Activated naive CD8-positive, alpha-beta T cell treated with anti-CD3 and anti-CD28 coated beads, Interleukin-2, amount 10 ng/mL, durations not matched to agents 7 days and 5 days (primary cell): ENCODE measurements at places on chromosomes 13 and 19. TPM values are rescaled to one million over a fixed set of nuclear protein-coding genes. Genes with fewer than 3 reads are reported as not detected.
A peak's percentile ranks its signal among the peaks of the same experiment; 100 is the strongest.

DNA sequence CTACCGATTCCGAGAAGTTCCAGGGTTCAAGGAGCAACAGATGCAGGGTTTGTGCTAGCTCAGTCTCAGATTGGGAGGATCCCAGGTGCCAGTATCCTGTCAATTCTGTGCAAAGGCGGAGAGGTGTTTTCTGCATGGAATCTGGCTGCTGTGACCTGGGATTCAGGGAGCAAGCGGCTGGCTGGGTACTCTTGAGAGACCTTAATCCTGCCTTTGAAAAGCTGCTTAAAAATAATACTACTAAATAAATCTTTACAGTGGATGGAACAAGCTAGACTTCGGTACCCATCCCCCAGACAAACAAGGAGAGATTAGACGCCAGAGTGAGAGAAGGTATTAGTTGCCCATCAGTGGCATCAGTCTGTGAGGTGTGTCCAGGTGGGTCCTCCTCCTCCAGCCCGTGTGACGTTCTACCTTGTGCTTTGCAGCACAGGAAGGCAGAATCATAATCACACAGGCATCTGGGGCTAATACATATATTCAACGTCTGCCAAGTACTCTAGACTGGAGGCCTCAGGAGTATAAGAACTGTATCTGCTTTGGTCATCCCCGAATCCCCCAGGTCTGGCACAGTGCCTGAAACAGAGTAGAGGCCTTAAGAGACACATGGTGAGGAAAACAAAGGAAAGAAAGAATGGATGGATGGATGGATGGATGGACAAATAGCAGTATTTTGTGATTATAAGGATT, 230.6 kb downstream of the ZNF536 start:
- no peak for DNase-seq

- DNase-seq, result peak; percentile 40
Observed at GRCh38 chr13:109610517-109610916, 175.9 kb downstream of the IRS2 start.

DNA sequence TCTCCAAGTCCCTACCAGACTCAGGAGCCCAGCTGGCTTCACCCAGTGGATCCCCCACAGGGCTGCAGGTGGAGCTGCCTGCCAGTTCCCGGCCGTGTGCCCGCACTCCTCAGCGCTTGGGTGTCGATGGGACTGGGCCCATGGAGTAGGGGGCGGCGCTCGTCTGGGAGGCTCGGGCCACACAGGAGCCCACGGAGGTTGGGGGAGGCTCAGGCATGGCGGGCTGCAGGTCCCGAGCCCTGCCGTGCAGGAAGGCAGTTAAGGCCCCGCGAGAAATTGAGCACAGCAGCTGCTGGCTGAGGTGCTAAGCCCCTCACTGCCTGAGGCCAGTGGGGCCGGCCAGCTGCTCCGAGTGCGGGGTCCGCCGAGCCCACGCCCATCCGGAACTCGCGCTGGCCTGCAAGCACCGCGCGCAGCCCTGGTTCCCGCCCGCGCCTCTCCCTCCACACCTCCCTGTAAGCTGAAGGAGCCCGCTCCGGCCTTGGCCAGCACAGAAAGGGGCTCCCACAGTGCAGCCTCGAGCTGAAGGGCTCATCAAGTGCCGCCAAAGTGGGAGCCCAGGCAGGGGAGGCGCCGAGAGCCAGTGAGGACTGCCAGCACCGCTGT, 1771.1 kb downstream of the OLFM4 start:
- no peak for DNase-seq

GRCh38 chr13:72180253-72180952, 313.4 kb upstream of the DACH1 start:
- no peak for DNase-seq

DNA sequence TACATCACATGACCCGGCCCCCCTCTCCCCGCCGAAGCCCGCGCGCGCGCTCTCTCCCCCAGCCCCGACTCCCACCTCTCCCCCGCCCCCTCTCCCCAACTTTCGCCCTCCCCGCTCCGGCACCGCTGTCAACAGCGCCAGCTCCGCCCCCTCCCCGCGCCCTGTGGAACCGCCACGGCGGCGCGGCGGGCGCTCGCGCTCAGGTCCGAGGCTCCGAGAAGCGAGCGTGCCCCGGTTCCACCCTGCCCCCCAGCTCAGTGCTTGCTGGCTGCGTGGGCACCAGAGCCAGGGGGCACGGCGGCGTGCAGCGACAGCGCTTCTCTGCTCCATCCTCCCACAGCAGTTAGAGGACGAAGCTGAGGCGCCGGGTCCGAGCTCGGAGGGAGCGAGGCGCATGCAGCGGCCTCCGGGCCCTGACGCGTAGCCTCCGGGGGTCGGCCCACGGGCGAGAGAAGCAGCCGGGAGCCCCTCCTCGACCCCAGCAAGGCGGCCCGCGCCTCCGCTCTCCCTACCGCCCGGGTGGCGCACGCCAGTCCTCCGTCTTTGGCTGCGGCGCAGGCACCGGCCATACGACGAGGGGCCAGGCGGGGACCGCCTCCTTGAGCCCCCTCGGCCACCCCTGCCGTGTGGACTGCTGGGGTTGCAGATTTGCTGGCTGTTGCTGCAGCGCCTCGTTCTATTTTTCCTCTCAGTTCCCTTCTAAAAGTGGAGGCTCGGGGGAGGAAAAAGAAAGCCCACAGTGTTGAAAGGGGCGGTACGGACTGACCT, 109.5 kb downstream of the KCNRG start:
- DNase-seq, result peak; percentile 90

- no peak for DNase-seq
Observed at GRCh38 chr13:76683854-76684253, 202.4 kb downstream of the KCTD12 start.

DNA sequence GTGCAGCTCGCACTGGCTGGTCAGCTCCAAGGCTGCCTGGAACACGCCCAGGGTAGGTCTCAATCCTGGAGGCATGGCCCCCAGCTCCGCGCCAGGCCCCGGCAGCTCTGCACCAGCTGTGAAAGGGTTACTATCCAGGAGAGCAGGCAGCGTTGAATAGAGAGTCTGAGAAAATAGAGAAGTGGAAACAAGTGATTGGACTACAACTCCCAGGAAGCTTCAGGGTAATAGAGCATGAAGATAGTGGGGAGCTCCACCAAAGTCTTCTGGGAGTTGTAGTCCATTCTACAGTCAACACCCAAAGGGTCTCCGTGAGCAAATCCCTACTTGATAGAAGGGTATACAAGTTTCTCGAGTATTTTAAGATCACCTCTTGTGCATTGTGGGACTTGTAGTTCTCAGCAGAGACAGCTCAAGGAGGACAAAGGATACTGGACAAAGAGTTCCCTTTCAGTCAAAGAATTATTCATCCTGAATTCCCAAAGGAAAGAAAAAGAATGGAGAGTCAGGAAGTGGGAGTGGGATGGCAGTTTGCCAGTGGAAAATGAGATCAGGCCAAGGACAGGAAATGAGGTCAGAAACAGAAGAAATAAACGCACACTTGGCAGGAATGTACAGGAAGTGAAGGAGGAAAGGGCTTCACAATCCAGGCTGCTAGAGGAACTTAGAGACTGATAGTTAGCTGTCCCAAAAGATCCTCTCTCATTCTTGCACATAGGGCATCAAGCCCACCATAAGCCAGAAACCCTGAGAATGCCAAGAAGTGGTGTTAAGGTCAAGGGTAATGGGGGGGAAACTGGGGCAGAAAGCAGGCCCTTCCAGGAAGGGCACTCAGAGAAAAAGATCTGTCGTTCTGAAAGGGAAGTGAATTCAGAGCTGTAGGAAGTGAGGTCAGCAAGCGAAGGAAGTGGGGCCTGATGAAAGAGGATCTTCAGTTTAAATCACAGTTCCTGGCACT, 5.5 kb upstream of the MAMSTR start:
- DNase-seq, result no peak

DNA sequence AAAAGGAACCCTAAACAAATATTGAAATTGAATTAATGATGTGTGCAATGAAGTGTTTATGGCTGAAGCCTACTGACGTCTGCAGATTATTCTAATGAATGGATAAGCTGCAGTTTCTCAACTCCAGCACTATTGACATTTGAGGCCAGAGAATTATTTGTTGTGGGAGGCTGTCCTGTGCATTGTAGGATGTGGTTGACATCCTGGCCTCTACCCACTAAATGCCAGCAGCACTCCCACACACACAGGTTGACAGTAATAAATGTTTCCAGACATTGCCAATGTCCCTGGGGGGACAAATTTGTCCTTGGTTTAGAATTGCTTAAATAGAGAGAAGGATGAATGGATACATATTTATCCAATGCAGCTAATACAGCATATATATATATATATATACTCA, 19.2 kb upstream of the MYH14 start:
- no peak for DNase-seq

- no peak for DNase-seq
Observed at GRCh38 chr13:93951108-93951507, 528.4 kb downstream of the DCT start.

- no peak for DNase-seq
Observed at GRCh38 chr19:5891572-5891937, 12.0 kb downstream of the NDUFA11 start.

GRCh38 chr13:26022538-26023292, 29.1 kb downstream of the SHISA2 start:
- no peak for DNase-seq

GRCh38 chr13:80116107-80116506, 224.8 kb downstream of the SPRY2 start:
- DNase-seq, result no peak

GRCh38 chr13:84923831-84924230, 875.4 kb downstream of the SLITRK6 start:
- DNase-seq, result no peak

DNA sequence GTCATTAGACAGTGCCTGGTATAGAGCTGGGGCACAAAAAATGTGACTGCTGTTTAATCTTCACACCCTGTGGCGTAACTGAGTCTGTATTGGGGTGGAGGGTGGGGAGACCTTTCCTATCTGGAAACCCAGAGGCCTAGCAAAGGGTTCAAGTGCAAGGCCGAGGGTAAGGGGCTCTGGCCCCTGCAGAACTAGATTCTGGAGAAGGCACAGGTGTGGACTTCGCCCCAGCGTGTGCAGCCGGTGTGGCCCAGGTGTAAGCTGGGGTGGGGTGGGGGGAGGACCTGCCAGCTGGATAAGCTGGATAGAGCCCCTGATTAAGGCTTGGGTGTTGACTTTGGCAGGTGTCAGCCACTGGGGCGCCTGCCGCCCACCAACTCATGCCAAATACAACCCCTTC, 1.3 kb downstream of the RAB3D start:
- no peak for DNase-seq

- DNase-seq, result peak; percentile 50
Observed at GRCh38 chr19:19372656-19373416, 32.6 kb upstream of the GATAD2A start.

- no peak for DNase-seq
Observed at GRCh38 chr13:63085851-63086250, 1670.2 kb upstream of the PCDH20 start.

GRCh38 chr13:81738364-81738763, 1397.4 kb upstream of the SPRY2 start:
- no peak for DNase-seq

DNA sequence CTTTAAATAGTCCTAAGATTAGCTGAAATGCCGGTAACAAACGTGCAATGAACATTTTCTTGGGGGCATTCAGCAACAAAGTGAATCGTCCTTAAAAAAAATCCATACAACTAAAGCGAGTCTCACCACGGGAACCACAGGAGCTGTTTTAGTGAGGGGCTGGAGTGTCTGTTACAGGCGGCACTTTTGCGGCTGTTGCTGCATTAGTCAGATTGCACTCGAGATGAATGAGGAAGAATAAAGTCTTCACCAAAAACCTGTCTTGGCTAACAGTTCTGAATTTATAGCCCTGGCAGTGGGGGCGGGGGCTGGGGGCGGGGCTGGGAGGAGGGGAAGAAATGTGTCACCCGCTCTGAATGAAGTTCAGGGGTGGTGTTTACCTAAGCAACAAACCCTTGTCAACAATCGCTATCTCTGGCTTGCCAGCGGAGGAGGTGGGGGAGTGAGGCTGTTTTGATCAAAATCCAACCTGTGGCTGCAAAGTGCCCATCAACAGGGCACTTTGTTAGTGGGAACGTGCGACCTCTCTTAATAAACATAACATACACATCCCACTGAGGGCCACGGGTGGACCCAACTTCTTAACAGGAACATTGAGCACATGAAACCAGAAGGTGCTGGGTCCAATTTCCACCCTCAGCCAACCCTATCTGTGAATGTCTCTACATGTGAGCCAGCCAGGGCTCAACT, 44.5 kb downstream of the RFX2 start:
- DNase-seq, result no peak

DNA sequence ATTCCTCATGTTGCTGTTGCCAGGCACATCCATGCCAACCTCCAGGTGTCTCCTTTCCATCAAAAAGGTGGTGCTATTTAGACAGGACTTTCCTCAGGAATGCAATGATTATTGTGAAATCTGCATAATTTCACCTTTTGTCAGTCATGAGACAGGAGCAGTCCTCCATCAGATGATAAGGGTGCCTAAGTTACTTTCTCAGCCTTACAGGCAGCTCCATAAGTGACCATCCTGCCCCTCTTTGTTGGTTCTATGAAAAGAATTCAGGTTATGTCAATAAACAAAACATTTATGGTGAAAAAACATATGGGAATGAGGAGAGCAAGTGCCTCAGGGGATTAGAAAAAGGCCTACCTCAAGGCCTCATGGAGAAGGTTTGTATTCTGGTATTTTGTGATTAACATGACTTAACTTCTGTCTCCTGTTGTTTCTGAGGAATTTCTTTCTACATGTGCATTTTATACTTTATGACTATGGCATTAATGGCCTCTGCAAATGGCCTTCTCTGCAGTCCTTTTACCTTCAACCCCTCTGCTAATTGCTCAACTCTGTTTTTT, 110.3 kb upstream of the DIAPH3 start:
- no peak for DNase-seq

DNA sequence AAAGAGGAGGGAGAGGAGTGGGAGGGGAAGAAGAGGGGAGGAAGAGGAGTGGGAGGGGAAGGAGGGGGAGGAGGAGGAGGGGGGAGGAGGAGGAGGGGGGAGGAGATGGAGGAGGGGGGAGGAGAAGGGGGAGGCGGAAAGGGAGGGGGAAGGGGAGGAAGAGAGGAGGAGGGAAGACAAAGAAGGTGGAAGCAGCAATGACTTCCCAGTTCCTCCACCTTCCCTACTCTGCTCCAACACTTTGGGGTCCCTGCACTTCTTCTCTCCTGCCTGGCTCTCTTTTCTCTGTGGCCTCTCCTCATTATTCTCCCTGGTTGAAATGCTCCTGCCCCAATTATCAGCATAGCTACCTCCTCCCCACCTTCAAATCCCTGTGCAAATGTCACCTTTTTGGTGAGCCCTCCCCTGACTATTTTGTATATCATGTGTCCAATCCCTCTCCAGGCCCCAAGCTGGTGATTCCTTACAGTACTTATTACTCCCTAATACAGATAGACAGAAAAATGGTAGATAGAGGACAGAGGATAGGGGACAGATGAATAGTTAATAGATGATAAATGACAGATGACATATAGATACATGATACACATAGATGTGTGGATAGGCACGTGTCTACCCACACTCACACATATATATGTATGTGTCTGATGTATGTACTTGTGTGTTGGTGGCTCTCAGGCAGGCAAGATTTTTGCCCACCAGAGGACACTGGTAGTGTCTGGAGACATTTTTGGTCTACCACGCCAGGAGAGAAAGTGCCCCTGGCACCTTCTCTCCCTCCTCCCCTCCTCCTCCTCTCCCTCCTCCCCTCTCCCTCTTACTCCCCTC, 25.2 kb downstream of the NLRP9 start:
- DNase-seq, result no peak

The ANKRD10 gene
- 119 TPM for total RNA-seq

The ZNF560 gene
- total RNA-seq, result 0.34 TPM

The PALM gene
- not detected for total RNA-seq

The ZNF570 gene
- total RNA-seq, result 7.6 TPM

The THSD1 gene
- 0.47 TPM for total RNA-seq

The FUT1 gene
- total RNA-seq, result 0.22 TPM

The CKM gene
- not detected for total RNA-seq

The NLRP12 gene
- not detected for total RNA-seq

The IGLON5 gene
- 0.11 TPM for total RNA-seq

The YJEFN3 gene
- total RNA-seq, result 11.9 TPM

The RAB4B gene
- 57.7 TPM for total RNA-seq

The RASGRP4 gene
- 0.80 TPM for total RNA-seq

The FGF22 gene
- total RNA-seq, result 0.72 TPM

The ZNF675 gene
- total RNA-seq, result 29.6 TPM
